Amniotic epithelial cell (primary cell): ENCODE measurements at places on chromosomes 13 and 19.

DNA sequence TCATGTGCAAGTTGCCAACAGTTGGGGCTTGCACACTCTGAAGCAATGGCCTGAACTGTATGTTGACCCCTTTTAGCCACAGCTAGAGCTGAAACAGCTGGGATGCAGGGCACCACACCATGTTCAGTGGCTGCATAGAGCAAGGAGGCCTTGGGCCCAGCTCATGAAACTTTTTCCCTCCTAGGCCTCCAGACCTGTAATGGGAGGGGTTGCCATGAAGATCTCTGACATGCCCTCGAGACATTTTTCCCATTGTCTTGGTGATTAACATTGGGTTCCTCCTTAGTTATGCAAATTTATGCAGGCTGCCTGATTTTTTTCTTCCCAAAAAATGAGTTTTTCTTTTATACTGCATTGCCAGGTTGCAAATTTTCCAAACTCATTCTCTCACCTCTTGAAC, 165.1 kb upstream of the PRR20A start:
- no peak for DNase-seq

DNA sequence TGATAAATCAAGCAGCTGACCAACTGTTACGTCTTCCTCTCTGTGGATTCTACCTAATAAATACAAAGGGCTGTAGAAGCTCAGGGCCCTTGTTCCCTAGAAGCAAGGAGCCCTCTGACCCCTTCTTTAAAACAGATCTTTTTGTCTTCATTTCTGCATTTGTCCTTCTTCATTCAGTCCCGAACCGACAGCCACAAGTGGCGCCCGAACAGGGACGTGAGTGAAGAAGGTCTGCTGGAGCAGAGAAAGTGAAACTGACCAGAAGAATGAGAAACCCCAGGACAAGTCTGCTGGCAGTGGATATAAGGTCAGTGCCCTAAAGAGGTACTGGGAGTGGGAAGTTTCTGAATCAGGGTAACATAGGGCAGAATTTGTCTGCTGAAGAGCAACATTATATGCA, 13.1 kb downstream of the ZNF773 start:
- DNase-seq = peak; percentile 47

DNA sequence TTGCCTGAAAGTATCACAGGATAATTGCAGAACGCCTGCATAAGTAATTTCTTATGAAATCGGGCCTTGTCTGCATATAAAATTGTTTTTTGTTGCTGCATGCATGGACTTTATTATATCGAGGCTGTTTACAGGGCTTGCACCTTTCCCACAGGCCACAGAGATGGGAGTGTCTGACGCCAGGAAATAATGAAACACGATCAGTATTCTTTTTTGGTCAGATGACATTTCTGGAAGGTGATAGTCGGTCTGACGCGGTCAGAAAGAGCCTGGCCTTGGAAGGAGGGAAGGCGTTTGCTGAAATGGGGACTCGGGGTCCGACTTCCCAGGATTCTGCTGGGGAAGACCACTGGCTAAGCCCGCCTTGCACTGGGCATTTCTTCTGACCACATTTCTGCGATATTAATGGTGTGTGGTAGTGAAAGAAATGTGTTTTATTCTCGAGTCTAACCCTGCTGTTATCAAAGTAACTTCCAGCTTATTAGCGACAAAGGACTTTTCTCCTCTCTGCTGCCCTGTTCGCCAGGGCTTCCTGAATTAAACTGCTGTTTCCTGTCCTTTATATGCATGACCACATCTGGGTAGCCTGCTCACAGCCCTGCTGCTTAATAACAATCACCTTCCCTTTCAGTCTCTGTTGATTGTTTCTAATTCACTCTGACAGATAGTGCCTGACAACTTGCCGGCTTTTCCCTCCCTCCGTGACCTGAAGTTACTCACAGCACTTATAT, 11.6 kb upstream of the ZNF536 start:
- DNase-seq = no peak

DNA sequence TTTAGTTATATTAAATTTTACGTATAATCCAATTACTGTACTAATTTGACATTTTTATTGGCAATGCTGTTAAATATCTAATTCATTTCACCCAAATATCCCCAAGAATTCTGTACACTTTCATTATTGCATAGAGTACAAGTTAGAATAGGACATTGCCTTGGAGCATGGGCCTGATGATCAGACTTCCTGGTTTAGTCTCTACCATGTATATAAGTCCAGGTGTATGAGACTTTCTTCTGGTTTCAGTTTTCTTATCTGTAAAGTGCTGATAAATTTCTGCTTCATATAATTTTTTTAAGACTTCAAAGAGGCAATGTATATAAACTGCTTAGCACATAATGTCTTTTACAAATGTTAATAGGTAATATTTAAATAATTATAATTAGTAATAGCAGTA, 179.4 kb downstream of the KLF12 start:
- DNase-seq = no peak

GRCh38 chr13:75250526-75251178, 231.3 kb downstream of the TBC1D4 start:
- DNase-seq = peak; percentile 71

DNA sequence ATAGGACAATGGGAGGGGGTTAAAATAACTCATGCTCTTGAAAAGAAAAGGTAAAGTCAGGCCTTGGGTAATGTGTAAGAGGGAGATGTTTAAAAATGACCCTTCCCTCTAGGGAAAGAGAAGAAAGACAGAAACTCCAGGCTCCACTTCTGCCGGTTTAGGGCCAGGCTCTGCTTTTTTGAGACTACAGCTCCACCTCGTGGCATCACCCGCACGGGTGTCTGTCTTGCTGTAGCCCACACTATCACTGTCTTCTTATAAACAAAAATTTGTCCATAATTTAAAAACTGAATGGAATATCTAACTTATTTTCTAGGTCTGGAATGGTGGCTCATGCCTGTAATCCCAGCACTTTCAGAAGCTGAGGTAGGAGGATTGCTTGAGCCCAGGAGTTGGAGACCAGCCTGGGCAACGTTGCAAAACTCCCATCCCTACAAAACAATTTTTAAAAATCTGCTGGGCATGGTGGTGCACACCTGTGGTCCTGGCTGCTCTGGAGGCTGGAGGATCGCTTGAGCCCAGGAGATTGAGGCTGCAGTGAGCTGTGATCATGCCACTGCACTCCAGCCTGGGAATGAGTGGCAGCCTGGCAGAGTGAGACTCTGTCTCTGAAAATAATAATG, 65.1 kb upstream of the GTF3A start:
- DNase-seq = peak; percentile 58

DNA sequence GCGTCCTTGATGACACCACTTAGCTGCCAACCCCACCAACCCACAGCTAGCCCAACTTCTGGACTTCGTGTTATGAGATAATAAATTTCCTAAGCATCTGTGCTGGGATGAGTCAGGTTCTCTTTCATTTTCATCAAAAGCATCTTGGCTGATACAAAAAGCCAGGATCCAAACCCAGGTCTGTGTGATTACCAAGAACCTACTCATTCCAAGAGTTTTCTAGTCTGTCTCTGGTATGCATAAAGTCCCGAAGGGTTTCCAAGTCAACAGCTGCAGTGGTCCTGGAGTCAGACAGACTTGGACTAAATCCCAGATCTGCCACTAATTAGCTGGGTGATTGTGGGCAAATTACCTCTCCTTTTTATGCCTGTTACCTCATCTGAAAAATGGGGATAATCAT, 55.5 kb upstream of the SERP2 start:
- DNase-seq = peak; percentile 37

- no peak for DNase-seq
Observed at GRCh38 chr13:43401361-43401760, 378.0 kb downstream of the DNAJC15 start.

DNA sequence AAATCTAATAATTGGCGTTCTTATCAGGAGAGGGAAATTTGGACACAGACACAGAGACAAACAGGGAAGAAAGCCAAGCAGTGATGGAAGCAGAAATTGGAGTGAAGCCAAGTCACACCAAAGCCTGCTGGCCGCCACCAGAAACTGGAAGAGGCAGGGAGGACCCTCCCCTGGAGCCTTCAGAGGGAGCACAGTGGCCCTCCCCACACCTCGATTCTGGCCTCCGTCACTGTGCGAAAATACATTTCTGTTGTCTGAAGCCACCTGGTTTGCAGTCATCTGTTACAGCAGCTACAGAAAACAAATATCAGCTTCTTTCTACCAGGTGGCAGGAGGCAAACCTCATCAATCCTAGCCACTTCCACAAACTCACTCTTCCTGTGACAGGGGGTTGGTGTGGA, 8.3 kb upstream of the TLE6 start:
- DNase-seq = peak; percentile 51
